ENCODE measurements at places on chromosomes 7 and 10. TPM values are rescaled to one million over a fixed set of nuclear protein-coding genes. Genes with fewer than 3 reads are reported as not detected.

Gene TRIM73
- 2.1 TPM for total RNA-seq

Gene SLC18A2
- 0.59 TPM for total RNA-seq

Gene LIPF
- total RNA-seq, result not detected

Gene ABCB1
- 15.1 TPM for total RNA-seq

Gene OR2A12
- total RNA-seq, result not detected

Gene NUDT13
- total RNA-seq, result 1.3 TPM

Gene INSYN2A
- total RNA-seq, result not detected

Gene BAMBI
- not detected for total RNA-seq

Gene CUBN
- 1.1 TPM for total RNA-seq

- DNase-seq, result no peak
Measured at GRCh38 chr10:34996843-34997242, 93.3 kb downstream of the CUL2 start.

- no peak for DNase-seq
Measured at GRCh38 chr10:94397549-94398370, 4.6 kb upstream of the TBC1D12 start.

DNA sequence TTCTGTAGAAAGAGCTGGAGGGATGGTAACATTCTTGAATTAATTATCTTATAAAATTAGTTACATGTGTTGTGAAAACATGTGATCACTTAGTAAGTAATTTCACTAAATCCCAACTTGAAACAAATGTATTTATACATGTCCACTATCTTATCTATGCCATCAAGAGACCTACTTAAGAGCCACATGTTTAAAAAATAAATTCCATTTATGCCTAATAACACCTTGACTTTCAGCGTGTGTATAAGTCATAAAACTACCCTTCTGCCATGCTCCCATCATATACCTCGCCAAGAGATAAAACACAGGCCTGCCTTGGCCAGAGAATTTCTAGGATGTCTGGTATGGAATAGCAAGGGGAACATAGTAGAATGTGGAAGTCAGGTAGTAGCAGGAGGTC lies 37.3 kb downstream of the LIPJ start:
- no peak for DNase-seq

DNA sequence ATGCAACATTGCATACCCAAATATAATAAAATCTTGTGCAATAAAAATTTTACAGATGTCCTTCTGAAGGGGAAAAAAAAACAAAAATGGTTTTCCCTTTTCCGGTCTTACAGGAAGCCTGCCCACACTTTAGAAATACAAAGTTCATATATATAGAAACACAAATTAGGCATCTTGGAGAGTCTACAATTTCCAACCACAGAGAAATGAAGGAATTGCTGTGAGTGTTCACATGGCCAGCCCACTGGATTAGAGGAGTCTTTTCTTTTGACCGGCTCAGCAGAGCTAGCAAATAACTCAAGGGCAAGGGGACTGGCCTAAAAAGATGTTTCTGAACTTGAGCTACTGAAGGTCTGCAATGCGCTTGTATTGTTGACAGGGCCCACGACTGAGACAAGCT lies 92.4 kb downstream of the GLI3 start:
- no peak for DNase-seq

- DNase-seq, result no peak
Measured at GRCh38 chr7:14233076-14233867, 243.8 kb upstream of the ETV1 start.

- DNase-seq, result no peak
Measured at GRCh38 chr10:20228729-20229128, 412.5 kb downstream of the PLXDC2 start.

DNA sequence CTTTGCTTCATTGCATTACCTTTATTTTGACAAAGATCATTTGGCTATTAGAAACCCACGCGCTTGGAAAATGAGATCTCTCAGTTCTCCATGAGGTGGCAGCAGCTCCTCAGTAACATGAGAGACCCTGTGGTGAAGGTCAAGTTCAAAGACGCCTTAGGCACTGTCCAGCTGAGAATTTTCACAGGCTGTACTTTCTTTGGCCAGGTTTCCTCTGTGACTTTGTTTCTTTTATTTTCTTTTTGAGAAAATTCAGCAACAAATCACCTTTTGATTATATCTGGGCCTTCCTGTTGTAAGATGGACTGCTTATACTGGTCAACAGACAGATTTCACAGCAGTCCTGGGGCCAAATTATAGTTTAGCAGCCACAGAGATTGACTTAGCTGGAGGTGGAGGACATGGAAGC lies 54.5 kb downstream of the RAB18 start:
- DNase-seq, result no peak

DNA sequence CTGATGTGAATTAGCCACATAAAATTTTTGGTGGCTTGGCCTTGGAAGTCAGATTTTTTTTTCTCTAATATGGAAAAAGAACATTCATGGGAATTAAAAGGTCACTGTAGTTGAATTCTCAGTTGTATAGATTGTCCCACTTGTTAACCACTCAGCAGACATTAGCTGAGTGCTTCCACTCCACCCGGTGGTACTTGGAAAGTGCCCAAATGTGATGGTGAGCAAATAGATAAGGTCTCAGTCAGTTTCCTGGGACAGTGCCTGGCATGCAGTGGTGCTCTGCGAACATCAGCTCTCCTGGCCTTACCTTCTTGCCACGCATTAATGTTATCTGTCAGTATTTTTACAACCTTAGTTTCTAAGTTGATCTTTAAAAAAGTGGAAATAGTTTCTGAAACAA lies 1.4 kb downstream of the ATP5F1C start:
- no peak for DNase-seq

GRCh38 chr10:32446536-32447406 lies 831 bp downstream of the CCDC7 start:
- DNase-seq, result no peak

DNA sequence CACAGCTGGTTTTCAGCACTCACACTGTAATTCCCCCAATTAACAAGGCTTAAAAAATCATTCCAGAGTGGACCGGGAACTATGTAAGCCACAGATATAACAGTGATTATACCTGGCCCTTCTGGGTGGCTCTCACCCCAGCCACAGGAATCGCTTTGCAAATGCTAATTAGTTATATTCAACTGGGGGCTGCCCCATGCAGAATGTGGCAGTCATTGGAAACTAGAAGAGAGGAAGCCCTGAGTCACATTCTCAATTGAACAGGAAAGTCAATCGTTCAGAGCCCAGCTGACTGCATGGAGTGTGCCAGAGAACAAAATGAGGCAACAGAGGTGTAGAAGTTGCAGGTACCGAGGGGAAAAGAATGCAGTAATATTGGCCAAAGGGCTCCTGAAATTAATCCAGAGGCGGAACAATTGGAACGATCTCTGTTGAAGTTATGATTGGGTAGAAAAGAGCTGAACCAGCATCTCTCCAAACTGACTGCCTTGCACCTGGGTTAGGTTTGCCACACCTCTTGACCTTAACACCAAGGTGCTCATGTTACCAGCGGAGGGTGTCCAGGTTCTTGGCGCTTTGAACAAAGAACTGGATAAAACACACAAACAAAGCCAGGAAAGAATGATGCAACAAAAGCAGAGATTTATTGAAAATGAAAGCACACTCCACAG lies 909.7 kb upstream of the AUTS2 start:
- no peak for DNase-seq

GRCh38 chr7:120915314-120916105 lies 35.1 kb upstream of the ING3 start:
- no peak for DNase-seq

DNA sequence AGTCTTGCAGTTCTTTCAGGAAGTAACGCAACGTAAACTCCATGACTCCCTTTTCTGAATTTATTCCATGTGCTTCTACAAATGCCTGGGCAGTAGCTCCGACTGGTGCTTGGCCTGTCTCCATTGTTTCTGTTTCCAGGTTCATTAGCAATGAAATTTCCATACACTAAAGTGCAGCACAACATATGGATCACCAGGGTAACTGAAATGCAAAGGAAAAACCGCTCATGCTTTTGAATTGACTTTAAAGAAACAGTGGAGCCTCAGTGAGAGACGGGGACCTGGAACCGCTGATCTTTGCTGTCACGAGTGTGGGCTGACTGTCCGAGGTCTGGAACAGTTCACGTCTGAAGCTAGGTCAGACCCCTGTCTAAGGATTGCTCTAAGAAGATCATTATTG lies 126.5 kb upstream of the IGFBP3 start:
- no peak for DNase-seq

GRCh38 chr7:104005197-104005596 lies 15.7 kb upstream of the RELN start:
- no peak for DNase-seq

DNA sequence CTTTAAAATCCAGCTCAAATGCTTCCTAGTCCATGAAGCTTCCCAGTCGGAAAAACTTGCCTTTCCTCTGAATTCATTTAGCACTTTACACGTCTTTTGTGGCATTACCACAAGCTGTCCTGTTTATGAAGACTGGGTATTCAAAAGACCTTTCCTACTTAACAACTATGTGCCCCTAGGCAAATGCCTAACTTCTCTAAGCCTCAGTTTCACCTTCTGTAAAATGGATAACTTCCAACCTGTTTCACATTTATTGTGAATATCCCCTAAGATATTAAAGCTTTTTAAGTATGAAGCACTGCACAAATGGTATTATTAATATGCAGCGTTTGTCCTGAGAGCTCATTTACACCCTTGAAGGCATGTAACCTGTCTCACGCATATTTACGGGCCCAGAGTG lies 843 bp downstream of the CFAP70 start:
- no peak for DNase-seq

GRCh38 chr10:51382181-51382580 lies 307.9 kb downstream of the PRKG1 start:
- DNase-seq, result no peak

- DNase-seq, result no peak
Measured at GRCh38 chr7:73851410-73852338, 9.3 kb upstream of the TMEM270 start.

DNA sequence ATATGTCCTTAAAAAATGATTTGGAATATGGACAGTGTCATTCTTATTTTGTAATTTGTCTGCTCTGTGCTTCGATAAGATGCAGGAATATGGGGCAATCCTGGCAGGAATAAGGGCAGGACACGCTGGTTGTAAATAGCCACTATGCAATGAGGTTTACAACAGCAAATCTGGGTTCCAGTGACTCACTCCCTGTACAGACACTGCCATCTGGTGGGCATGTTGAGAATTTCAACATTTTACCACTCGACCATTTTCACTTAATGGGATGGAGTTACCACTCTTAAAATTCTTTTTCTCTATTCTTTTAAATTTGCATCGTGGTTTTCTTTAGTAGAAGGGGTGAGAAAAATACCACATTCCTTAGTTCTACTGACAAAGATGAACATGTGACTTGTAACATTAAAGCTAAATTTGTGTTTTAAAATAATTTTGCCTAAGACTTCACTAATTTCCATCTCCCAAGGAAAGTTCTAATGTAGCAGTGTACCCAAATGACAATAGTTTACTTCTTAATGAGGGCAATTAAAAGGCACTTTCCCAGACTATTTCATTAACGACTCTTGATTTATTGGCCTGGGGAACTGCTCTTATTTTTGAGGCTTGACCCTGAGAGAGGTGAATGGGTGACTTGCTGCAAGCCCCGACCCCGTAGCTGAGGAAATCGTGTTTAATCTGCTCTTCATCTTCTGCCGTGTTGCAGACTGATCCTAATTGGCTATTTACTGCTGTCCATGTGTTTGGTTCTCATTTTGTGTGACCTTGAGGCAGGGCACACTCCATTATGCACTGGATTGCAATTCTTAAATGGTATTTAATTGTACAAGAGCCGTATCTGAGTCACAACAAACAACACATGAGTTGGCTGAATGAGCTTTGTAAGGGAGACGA lies 173.6 kb upstream of the IMMP2L start:
- DNase-seq, result peak; percentile 69

DNA sequence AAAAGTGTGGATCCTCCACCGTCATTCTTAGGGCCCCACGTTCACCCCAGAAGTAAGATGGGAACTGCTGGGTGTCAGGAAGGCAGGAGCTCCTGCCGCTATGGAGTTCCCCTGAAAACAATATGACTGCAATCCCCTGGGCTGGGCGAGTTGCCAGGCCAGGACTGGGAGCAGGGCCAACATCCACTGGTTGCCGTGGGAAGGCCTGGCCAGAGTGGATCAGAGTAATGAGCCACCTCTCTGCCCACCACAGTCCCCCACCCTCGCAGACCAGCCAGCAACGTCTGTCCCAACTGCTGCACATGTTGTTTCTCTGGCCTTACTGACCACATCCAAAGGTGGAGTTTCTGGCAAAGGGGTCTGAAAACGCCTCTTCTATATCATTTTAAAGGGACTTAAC lies 86.6 kb downstream of the STRA8 start:
- no peak for DNase-seq

DNA sequence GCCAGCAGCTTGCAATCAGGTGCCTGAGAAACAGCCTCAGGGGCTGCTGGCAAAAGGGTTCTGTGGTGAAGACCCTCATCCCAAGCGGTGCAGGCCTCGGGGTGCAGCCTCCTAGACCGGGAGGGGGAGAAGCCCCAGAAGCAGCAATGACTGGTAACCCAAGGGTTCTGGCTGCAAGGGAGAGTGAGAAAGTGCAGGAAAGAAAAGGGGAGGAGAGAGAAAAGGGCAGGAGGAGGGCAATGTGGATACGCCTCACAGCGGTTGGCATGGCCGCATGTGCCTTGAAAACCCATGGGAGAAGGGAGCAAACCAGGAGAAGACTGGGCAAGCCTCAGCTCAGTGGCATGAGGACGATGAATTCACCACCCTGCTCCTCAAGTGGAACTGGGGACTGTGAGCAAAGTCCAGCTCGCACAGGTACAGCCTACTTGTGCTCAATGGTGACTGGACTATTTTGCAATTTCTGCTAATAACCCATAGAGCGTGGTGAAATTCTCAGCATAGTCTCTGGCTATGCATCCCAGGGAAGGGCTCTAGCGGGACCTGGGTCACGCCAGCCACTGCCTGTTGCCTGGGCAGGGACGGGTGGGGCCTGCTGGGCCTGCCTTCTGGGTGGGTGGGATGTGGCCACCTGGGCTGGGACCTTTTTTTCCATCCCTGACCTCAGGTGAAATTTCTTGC lies 6.2 kb downstream of the CLRN3 start:
- DNase-seq, result no peak

DNA sequence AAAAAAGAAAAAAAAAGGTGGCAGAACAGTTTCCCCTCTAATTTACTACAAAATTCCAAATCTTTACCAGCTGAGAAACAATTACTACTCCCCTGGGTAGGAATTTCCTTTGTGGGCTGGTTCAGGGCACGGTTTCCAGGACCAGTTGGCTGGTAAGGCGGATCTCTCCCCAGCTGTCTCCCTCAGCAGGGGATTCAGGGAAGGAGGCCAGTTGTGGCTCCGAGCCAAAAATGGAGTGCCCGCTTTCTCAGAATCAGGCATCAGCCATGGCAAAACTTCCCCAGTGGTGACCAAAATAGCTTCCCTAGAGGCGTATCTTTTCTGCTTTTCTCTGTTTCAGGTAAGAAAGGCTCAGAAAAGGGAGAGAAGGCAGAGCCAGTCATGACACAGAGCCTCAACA lies 91.2 kb downstream of the ZNF22 start:
- DNase-seq, result no peak

DNA sequence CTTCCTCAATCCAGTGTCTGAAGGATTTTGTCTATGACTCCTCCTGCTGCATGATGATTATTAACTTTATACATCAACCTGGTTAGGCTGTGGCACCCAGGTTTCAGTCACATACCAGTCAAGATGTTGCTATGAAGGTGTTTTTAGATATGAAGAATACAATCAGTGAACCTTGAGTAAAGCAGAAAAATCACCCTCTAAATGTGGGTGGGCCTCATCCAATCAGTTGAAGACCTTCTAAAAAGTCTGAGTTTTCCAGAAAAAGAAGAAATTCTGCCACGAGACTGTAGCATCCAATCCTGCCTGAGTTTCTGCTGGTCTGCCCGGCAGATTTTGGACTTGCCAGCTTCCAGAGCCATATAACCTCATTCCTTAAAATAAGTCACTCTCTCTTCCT lies 126.1 kb upstream of the FRMD4A start:
- no peak for DNase-seq
